Gastroesophageal sphincter (tissue), 4 donors: ENCODE measurements at places on chromosomes 2 and 18. TPM values are rescaled to one million over a fixed set of nuclear protein-coding genes. Genes with fewer than 3 reads are reported as not detected.

TPO gene
- 10.1 TPM for total RNA-seq

SFT2D3 gene
- 12.6 TPM for total RNA-seq

GREB1 gene
- total RNA-seq = 7.9 TPM

POTEC gene
- not detected for total RNA-seq

RNU2-63P gene
- not detected for total RNA-seq

RASGRP3 gene
- total RNA-seq = 2.6 TPM

ERBB4 gene
- total RNA-seq = 0.92 TPM

SNRNP27 gene
- 59.4 TPM for total RNA-seq

GKN2 gene
- total RNA-seq = not detected

SELENOI gene
- 8.7 TPM for total RNA-seq

SIX2 gene
- total RNA-seq = 1.5 TPM

TMEM37 gene
- total RNA-seq = 8.1 TPM

MRO gene
- total RNA-seq = 0.94 TPM

RBM44 gene
- 1.3 TPM for total RNA-seq

GPR45 gene
- total RNA-seq = not detected

KATNAL2 gene
- 2.6 TPM for total RNA-seq

DSG3 gene
- 2.6 TPM for total RNA-seq

OR6B2 gene
- not detected for total RNA-seq

MARCO gene
- total RNA-seq = 1.9 TPM

TUBA3E gene
- not detected for total RNA-seq

EFHD1 gene
- 23.3 TPM for total RNA-seq

CRYGD gene
- not detected for total RNA-seq

DPP4 gene
- 1.9 TPM for total RNA-seq

NCK2 gene
- 63.0 TPM for total RNA-seq

AFF3 gene
- total RNA-seq = 15.4 TPM

SLC4A5 gene
- total RNA-seq = 5.6 TPM

POTEI gene
- total RNA-seq = not detected

FKBP7 gene
- 7.3 TPM for total RNA-seq

FBLN7 gene
- total RNA-seq = 4.2 TPM

GGCX gene
- 24.6 TPM for total RNA-seq

KIF3C gene
- 10.0 TPM for total RNA-seq

STPG4 gene
- total RNA-seq = 0.23 TPM

MTA3 gene
- total RNA-seq = 32.3 TPM

DCDC2C gene
- 0.19 TPM for total RNA-seq

ITPRIPL1 gene
- total RNA-seq = 0.27 TPM

TDRD15 gene
- total RNA-seq = not detected

AQP12A gene
- total RNA-seq = not detected

CHRNG gene
- not detected for total RNA-seq

WDR54 gene
- 8.1 TPM for total RNA-seq

NEU2 gene
- not detected for total RNA-seq

STAT1 gene
- 59.9 TPM for total RNA-seq

HOXD9 gene
- 1.9 TPM for total RNA-seq

TYMS gene
- total RNA-seq = 6.1 TPM

EFR3B gene
- 1.2 TPM for total RNA-seq

PPIL3 gene
- total RNA-seq = 50.7 TPM

RPE gene
- total RNA-seq = 49.0 TPM

TTN gene
- total RNA-seq = 12.8 TPM

CNDP1 gene
- not detected for total RNA-seq
